ENCODE measurements at places on chromosomes 3 and 15.

DNA sequence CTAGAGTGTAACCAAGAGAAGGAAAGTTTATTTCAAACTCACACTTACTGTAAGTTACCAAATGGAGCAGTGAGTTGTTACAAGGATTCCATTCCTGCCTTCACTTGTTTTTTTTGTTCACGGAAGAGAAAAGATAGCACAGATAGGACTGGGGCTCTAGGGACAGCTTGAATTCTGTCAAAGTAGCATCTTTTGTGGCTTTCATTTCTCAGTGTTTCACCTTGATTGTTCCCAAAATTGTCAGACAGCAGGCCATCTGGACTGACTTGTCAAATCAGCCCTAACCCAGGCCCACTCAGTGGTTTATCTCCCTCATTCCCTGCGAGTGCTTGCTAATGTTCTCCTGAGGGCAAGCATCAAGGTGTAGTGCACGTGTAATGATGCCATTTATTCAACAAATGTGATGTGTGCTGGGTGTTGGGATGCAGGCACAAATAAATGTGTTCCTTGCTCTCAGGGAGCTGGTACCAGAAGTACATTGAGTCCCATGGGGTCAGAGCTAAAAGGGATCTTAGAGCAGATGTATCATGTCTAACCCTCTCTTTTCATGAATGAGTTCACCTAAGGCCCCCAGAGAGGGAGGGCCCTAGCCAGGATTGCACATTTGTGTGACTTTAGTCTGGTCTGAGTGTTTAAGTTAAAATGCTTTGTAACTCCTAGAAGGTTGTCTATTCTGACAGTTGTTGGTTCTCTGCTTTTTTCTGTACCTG lies 49.1 kb downstream of the PDHB start:
- peak; percentile 43 for DNase-seq

- no peak for DNase-seq
Observed at GRCh38 chr15:85534031-85534430, 153.6 kb downstream of the AKAP13 start.

- DNase-seq, result no peak
Observed at GRCh38 chr15:31262143-31262530, 64.5 kb upstream of the KLF13 start.

DNA sequence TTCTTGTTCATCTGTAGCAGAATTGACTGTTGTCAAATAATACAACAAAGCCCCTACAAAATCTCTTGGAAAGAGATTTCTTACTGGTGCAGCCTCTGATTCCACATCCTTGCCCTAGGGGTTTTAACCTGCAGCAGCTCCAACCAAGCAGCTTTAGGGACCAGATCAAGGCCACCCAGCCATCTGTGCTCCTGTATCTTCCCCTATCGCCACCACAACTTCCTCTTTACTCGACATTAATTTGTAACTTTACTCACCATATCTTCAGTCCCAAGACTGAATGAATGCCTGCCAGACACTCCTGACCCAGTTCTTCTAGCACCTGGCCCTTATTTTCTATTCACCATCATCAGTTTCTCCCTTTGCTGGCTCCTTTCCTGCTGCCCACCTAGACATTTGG lies 156.6 kb upstream of the IL12A start:
- no peak for DNase-seq

GRCh38 chr3:112688819-112689218 lies 47.9 kb upstream of the CCDC80 start:
- peak; percentile 22 for DNase-seq

GRCh38 chr15:63538876-63539275 lies 34.5 kb downstream of the USP3 start:
- no peak for DNase-seq

GRCh38 chr3:33083958-33084357 lies 13.0 kb downstream of the GLB1 start:
- no peak for DNase-seq

DNA sequence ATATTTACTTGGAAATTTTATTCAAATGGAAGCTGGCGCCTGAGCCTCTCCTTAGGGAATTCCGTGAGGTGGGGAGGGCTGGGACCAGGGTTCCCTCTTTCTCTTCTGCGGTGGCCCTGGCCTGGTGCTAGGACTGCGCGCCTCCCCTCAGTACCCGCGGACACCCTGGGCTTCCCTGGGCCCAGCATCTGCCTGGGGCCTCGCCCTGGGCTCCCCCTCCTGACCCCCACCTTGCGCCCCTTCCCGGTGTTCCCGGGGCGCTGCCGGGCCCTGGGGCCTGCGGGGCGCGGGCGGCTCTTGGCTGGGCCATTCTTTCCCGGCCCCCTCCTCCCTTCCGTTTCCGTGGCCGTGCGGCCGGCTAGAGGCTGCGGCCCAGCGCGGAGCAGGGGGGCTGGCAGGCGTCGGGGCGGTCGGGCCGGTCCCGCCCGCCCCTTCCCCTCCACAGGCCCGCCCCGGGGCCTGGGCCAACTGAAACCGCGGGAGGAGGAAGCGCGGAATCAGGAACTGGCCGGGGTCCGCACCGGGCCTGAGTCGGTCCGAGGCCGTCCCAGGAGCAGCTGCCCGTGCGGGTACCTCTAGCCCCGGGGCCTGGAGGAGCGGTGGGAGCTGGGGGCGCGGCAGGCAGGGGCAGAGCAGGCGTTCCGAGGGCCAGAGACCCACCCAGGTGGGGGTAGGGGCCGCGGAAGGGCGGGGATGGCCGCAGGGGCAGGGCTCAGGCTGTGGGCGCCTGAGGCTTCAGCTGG lies at the start of gene FES:
TSS of gene FES (plus strand) at position 529 of the 743 bp plus-strand sequence. CDS start 542 bp downstream, outside the sequence.
- DNase-seq, result peak; percentile 78

DNA sequence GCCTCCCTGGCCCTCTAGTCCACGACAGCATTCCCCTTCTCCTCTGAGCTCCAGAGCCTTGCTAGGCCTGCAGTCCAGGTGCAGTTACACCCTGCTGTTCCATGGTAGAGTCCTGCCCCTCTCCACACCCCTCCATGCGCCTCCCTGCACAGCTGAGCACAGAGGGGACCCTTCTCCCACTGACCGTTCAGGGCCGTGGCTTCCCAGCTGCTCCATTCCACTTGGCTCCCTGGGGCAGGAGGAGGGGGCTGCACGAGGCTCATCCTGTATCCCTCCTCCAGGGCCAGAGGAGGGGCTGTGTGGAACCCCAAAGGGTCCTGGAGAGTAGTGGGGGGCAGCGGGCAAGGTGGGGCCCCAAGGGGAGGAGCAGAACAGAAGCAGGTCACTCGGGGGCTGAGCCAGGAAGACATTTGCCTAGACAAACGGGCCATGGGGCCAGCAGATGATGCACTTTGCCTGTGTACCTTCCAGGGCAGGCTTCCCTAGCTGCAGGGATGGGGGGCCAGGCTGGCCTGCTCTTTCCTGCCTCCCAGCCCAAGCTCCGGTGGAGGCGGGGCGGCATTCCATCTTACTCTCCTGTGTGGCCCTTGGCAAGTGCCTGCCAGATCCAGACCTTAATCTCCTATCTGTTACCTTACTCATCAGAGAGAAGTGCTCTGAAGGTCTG lies 20.7 kb upstream of the GOLGA6C start:
- no peak for DNase-seq

DNA sequence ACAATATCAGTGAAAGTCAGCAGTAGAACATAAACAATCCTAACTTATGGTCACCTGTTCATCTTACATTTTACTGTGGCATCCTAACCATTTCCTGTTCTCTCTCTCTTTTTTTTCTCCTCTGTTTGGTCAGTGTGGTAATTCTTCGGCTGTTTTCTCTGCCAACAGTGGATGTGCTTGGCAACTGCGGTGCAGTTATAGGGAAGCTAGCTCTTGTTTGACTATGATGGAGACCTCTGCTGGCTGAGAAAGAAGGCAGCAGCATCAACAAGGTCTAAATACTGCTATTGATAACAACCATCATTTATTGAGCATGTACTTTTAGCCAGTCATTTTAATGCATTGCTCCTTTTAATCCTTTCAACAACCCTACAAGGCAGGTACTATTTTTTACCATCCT lies 723 bp upstream of the DRD3 start:
- peak; percentile 54 for DNase-seq

DNA sequence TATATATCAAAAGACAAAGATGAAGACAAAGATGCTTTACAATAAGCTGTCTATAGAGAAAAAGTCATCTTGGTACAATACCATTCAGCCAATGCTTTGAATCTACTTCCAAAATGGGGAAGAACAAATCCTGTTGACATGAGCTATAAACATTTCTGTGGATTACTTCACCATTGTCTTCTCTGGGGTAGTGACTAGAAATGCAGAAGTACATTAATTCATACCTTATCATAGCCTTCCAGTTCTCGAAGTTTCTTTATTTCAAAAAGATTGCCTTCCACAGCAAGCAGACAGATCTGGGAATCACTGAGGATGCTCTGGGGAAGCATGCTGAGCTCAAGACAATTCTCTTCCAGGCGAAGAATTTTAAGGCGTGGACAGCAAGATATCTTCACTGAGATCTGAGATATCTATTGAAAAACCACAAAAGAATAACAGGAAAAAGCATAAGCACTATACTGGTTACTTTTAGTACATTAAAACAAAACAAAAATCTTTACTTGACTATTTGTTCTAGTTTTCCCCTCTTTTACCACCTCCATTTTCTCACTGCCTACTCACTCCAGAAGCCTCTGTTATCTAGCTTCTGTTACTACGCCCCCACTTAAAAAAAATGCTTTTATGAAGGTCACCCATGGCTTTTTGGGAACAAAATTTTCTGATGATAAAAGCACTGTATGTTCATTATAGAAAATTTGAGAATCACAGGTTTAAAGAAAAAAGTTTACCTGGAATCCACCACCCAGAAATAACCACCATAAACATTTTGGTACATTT lies 3.6 kb downstream of the LRRC57 start:
- no peak for DNase-seq

DNA sequence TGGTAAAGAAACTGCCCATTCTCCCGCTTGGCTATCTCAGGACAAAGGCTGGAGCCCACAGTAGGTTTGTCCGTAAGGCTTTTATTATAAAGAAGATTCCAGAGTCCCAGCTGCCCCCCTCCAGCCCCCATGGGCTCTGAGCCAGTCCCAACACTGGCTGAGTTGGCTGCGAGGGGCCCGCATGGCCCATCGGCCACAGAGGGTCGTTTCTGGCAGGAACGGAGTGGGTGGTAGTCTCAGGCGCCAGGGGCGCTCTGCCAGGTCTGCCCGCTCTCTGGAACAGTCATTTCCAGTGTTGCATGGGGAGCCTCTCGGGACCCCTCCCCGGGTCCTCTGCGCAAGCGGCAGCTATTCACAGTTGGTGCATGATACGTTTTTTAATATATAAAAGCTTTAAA lies 12.2 kb downstream of the H1-8 start:
- DNase-seq, result peak; percentile 45

DNA sequence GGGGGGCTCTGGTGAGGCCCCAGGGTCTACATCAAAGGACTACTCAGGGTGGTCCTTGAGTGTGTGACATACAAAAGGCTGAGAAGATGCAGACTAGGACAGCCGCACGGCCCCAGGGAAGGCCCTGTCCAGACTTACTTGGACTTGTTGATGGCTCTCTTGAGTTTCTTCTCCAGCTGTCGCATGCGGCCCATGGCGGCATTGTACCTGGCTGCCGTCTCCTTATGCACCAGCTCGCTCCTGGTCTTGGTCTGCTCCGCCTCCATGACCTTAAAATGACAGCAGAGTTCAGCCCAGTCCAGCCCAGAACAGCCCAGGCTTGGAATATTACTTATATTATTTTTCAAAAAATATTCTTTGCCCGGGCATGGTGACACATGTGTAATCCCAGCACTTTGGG lies 56.0 kb downstream of the CAPN7 start:
- no peak for DNase-seq

DNA sequence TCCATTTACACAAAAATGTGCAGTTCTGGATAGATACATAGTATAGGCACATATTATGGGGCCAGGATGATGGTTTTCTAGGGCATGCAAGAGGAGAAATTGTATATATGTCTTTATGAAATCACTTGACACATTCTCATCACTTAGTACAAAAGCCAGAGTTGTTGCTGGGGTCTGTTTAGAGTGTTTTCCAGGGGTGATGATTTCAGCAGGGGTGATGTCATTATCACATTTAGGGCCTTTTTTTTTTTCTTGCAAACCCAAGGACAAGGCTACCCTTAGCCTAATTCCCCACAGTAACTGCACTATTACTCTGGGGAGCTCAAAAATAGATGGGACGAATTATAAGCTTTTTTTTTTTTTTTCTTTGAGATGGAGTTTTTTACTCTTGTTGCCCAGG lies 3.6 kb downstream of the ZNF589 start:
- DNase-seq, result no peak

DNA sequence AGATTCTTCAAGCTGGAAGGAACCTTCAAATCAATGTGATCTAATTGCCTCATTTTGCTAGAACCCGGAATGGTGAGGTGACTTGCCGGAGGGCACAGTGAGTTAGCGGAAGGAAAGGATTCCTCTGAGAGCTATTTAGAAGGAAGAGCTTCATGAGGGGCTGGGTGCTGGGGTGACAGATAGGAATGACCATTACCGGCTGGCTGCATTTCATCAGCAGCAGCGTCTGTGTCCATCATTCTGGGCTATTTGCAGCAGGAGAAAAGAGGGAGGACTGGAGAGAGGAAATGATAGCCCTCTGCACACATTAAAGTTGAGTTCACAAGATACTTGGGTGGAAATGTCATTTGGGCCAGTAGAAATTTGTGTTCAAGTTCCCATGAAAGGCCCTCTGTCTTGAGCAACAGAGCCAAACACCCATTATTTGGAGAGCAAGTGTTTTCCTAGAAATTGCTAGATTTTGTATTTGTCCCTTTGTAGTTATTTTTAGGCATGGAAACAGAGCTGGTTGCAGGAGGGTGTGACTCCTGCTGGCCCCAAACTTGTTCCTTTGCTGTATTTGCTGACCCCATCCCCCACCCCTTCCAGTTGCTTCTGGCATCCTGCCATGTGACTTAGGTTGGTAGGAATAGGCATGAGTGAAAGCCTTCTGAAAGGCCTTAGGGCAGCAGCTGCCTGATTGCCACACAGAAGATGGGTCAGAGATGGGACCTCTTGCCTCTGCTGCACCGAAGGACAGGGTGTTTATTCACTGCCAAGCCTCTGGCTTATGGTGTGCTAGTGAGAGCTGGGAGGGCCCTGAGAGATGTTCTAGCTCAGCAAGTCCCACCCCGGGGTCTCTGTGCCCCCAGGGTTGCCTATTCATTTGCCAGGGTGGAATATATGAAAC lies 87.5 kb upstream of the PLXNA1 start:
- no peak for DNase-seq

- DNase-seq, result peak; percentile 54
Observed at GRCh38 chr3:64049136-64049535, 25.8 kb upstream of the PSMD6 start.

- DNase-seq, result no peak
Observed at GRCh38 chr3:59245300-59245858, 195.6 kb upstream of the CFAP20DC start.

All from astrocyte of the hippocampus (primary cell).